ENCODE measurements at places on chromosomes 1 and 21. TPM values are rescaled to one million over a fixed set of nuclear protein-coding genes. Genes with fewer than 3 reads are reported as not detected.

KCNJ9 gene
- not detected for polyA plus RNA-seq

HES2 gene
- not detected for polyA plus RNA-seq

ZNF683 gene
- not detected for polyA plus RNA-seq

GALNT2 gene
- 119 TPM for polyA plus RNA-seq

NPL gene
- 0.48 TPM for polyA plus RNA-seq

MPL gene
- polyA plus RNA-seq = not detected

CTH gene
- polyA plus RNA-seq = 9.6 TPM

HORMAD1 gene
- not detected for polyA plus RNA-seq

PSEN2 gene
- polyA plus RNA-seq = 12.1 TPM

- DNase-seq = no peak
Measured at GRCh38 chr1:152501704-152502103, 8.9 kb upstream of the LCE5A start.

- DNase-seq = peak; percentile 68
Measured at GRCh38 chr1:77511440-77511840, 171.0 kb downstream of the ZZZ3 start.

GRCh38 chr1:39957299-39958015 is 2.5 kb downstream of the MFSD2A start:
- no peak for DNase-seq

DNA sequence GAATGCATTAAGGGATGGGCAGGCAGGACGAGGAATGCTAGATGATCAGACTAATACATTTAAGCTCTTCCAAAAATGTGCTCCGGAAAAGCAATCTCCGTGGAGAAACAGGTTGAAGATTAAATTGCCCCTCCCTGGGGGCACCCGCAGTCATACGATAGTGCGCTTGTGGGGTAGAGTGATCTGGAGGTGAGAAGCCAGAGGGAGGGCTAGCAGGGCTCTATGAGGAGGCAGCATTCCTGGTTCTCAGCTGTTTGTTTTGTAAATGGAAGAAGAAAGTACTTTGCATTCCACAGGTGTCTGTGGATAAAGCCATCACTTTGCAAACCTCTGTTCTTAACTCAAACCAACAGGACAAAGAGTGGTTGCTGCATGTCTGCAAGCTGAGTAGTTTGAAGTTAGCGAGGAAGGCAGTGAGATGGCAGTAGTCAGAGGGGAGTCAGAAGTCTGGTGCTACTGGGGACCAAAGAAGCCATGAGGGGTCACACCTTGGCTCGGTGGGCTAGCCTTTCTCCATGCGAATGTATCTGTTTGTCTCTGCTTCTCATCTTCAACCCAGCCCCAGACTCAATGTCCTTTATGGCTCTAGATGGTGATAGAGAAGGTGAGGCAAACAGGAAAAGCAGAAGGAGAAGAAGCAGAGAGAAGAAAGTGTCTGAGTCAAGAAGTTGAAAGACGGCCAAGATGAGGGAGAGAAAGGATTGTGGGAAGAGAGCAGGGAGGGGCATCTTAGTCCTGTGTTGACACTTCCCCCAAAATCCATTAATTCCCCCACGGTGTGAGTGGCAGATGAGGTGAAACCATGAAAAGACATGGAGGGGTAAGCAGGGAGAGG is 65.2 kb upstream of the GJA8 start:
- no peak for DNase-seq

GRCh38 chr1:198681831-198682759 is 43.3 kb downstream of the PTPRC start:
- peak; percentile 70 for DNase-seq

- DNase-seq = no peak
Measured at GRCh38 chr1:51843948-51844347, 34.6 kb downstream of the NRDC start.

GRCh38 chr1:80639777-80640533 is 1160.8 kb upstream of the ADGRL2 start:
- DNase-seq = no peak

DNA sequence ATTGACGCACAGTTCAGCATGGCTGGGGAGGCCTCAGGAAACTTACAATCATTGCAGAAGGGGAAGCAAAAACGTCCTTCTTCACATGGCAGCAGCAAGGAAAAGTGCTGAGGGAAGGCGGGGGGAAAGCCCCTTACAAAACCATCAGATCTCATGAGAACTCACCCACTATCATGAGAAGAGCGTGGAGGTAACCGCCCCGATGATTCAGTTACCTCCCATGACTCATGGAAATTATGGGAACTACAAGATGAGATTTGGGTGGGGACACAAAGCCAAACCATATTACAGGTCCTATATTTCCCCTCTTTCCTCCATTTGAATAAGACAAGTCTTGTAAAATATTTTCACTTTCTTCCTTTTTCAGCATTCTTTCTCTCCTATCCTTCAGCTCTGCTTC is 7.7 kb upstream of the TTLL7 start:
- no peak for DNase-seq

DNA sequence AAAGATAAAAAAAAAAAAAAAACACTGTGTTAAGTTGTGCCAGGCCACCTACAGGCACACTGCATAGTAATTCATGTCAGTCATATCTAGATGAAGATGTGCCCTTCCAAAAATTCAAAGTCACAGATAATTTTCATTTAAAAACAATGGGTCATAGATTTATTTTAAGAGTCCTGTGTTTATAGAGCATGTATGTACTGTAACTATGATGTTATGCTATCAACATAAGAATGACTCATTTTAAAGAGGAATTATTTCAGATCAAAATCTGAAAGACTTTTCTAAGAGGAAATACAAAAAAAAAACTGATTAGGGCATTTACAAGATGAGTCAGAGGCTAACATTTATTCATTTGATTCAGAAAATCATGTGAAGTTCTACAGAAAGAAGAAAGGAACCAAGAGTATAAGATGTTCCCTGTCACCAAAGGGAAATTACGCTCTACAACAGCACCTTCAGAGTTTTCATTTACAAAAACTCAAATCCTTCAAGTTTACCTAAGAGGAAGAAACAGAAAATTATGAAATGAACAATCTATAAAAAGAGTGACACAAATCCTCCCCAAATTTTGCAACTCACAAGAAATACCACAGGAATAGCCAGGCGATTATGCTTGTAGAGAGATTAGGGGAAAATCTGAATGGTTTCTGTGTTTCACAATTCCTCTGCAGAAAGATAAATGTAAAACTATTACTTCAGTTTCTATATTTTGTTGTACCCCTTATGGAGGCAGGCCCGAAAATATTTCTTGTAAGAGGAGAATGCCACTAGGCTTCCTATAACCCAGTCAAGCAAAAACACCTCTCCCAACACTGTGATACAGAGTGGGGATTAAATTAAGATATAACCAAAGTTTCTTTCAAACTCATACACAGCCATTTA is 13.8 kb downstream of the TP53BP2 start:
- DNase-seq = no peak

DNA sequence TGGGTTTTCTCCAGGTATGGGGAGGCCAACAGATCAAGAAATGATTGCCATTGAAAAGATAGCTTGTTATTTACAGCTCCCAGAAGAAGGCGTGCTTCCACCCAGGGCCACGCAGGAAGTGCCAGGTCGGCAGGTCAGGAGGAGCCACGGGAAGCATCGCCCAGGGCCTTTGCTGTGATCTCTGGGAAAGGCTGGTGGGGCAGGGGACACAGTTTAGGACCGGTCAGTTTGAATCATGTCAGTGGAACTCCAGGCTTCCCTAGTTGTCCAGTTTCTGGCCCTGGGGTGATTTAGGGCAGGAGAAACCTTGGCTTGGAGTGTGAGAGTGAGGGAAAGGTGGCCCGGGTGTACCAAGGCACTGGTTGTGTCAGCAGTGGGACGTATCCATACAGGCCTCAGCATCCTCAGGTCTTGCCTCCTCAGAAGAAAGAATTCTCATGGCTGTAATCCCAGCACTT is 11.4 kb downstream of the PLA2G5 start:
- no peak for DNase-seq

DNA sequence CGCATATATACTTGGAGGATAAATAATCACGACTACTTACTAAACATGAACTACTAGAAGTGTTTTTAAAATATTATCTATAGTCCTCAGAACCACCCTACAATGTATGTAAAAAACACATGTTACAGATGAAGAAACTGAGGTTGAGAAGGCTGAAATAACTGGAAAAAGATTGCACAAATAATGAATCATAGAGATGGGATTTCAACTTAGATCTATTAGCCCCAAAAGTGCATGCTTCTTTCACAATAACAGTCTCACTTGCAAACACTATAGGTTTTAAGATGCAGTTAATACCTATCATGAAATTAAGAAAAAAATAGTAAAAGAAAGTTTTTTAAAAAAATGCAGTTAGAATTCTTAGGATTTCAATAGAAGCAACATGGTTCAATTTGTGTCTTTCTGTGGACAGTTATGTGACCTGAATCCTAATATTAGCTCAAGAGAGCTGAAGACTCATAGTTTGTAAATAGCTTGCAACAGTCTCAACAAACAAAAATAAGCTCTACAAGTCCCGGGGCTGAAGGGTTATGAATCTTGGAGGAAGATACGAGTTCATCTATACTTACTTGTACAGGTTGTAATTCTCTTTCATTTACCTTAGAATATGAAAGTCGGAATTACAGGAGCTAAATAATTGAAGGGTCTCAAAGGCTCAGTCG is 58.6 kb upstream of the NTPCR start:
- no peak for DNase-seq

DNA sequence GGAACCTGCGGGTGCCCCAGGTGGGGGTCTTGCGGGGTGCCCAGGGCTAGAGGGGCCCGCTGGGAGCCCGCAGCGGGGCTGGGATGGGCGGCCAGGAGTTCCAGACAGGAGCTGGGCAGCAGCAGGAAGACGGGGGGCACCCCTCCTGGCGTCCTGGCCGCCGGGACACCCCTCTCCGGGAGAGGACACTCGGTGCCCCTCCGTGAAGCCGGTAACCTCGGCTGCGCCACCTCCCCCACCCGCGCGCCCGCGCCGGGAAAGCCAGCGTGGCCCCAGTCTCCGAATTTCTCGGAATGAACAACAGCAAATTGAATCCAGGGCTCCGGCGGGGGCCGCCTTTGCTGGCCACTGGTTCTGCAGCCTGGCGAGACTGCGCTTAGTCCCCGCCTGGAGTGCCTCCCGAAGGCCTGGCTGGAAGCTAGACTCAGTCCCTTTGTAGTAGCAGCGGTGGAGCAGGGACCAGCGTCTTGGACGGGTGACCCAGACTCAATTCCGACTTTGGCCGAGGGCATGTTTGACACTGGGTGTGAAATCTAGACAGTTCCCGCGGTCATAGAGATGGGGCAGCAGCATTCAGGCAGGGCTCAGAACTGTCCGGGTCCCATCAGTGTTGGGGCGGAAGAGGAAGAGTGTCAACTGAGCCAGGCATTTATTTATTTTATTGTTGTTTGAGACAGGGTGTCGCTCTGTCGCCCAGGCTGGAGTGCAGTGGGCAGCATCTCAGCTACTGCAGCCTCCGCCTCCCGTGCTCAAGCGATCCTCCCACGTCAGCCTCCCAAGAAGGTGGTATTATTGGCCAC is 773 bp downstream of the IFNGR2 start:
- DNase-seq = no peak

- no peak for DNase-seq
Measured at GRCh38 chr21:35404247-35404646, 355.1 kb upstream of the RUNX1 start.

GRCh38 chr21:44592446-44593311 is at the start of gene KRTAP10-6:
KRTAP10-6 (minus strand) TSS chr21:44592505; CDS start chr21:44592484, 21 bp downstream.
- DNase-seq = no peak

GRCh38 chr1:43256675-43257570 is 12.9 kb upstream of the TMEM125 start:
- DNase-seq = no peak

- DNase-seq = no peak
Measured at GRCh38 chr1:164671966-164672571, 113.1 kb downstream of the PBX1 start.

GRCh38 chr1:94580367-94581115 is 39.0 kb upstream of the F3 start:
- no peak for DNase-seq

- DNase-seq = no peak
Measured at GRCh38 chr1:109527846-109528695, 11.6 kb upstream of the GPR61 start.

DNA sequence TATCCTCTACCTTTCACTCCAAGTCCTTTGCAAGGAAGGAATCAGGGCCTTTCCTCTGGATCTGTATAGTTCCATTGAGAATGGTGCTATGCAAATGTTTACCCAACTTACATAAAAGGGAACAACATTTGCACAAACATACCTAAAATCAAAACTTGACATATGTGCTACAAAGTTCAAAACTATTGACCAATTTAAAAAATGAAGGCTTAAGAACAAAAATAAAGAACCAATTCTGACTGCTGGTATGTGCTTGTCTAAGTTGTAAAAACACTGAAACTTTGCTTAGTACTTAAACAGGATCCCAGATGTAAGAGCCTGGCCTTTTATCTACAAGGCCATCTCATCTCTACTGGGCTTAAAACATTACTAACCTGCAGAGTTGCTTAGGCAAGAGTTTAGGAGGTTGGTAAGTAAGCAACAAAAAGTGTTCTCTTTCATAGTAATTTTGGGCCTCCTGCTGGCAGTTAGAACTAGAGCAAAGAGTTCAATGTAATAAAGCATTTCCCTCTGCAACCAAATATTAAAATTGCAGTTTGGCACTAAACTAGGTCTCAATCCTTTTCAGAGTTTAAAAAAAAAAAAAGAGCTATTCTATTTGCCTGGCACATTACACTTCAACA is 2.0 kb downstream of the SCMH1 start:
- no peak for DNase-seq

- DNase-seq = no peak
Measured at GRCh38 chr1:34928699-34929496, 552 bp downstream of the DLGAP3 start.

GRCh38 chr1:22420455-22421053 is 31.1 kb upstream of the ZBTB40 start:
- peak; percentile 51 for DNase-seq

DNA sequence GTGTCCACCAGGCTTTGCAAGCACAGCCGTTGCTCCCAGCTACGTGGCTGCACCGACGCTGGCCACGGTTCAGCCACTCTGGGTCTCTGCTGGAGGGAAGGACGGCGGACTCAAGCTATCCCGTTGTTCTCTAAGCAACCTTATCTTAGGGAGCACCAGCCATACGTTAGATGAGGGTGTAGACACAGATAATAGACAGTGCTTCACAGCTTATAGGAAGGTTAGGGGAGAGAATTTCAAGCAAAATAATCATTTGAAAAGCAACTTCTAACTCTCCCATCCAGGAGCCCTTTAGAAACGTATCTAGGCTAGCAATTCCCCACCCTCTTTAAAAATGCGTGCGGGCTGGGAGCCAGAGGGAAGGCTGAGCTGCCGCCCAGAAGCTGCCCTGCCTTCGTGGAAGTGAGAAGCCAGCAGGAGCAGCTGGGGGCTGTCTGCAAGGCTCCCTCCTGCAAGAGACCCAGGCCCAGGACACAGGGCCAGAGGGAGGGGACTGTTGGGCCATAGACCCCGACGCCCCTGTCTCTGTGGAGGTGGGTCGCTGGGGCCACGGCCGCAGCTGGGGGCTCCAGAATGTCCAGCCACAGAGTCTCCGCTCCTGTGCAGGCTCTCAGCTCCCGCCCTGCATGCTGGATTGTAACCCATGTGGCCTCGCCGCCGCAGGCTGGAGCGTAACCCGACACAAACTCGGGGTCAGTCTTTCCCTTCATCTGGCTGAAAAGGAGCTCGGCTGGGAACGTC is 31.2 kb upstream of the COL6A2 start:
- DNase-seq = no peak

GRCh38 chr1:54336116-54336515 is 70.1 kb downstream of the SSBP3 start:
- DNase-seq = no peak
